ENCODE measurements at places on chromosomes 12 and 14.

- DNase-seq = no peak
Observed at GRCh38 chr14:95104911-95105310, 52.4 kb downstream of the DICER1 start.

DNA sequence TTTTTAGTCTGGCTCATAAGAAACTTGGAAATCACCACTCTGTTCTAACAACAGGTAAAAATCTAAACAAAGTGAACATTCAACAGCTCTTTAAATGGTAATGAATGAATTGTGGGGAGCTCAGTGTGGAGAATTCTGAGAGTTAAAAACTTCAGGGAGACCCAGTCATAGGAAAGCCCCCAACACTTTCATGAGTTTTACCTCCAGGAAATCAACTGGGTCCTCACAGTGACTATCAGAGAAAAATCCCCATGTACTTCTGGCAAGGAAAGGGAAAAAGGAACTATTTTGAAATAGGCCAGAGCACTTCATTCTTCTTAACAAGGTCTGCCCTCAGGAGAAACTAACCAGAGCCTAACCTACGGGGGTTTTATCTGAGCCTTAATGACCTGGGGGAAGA is 134.7 kb downstream of the CMAS start:
- DNase-seq = no peak

GRCh38 chr12:19434538-19434937 is 4.8 kb upstream of the AEBP2 start:
- DNase-seq = no peak

DNA sequence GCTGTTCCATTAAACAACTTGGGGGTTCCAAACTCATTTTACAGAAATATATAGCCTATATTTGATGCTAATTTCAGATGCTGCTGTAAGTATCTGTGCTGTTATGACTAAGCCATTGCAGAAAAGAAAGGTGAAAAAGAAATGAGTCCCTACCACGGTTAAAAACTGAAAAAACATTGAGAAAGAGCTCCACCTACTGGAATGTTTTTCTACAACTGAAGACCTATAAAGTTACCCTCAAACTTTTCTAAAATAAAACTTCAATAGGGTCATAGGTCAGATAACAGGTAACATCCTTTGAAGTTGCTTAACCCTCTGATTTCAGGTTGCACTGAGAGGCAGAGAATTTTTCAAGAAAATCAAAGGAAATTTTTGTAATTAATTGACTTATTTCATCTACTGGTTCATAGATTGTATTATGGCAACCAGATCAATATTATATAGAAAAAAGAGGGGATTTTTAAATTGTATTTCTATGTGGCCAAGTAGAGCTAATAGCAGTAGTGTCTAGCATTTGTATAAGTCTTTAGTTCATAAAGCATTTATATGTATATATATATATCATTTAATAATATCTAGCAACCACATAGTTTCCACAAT is 279.9 kb downstream of the RPS29 start:
- DNase-seq = no peak

GRCh38 chr12:118714051-118714460 is 267.3 kb upstream of the SRRM4 start:
- no peak for DNase-seq

GRCh38 chr14:96888158-96888557 is 91.0 kb downstream of the VRK1 start:
- DNase-seq = no peak

Measured in AG04450 (cell line).